ENCODE measurements at places on chromosomes 2 and 18.

DNA sequence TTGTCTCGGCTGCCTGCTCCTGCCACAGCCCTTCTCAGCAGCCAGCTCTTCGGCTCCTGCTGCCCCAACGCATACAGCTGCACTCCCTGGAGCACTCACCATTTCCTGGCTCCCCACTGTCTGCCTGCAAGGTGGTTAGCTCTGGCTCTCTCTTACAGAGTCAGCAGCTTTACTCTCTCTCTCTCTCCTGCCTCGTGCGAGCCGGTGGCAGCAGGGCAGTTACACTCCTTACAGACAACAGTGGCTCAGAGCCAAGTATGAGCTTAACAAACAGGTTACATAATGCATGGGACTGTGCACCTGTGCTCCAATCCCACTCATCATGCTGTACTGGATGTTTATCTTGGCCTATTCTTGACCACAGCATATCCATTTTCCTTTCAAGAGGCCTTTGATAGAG, 47.4 kb upstream of the DNAJC10 start:
- no peak for DNase-seq

DNA sequence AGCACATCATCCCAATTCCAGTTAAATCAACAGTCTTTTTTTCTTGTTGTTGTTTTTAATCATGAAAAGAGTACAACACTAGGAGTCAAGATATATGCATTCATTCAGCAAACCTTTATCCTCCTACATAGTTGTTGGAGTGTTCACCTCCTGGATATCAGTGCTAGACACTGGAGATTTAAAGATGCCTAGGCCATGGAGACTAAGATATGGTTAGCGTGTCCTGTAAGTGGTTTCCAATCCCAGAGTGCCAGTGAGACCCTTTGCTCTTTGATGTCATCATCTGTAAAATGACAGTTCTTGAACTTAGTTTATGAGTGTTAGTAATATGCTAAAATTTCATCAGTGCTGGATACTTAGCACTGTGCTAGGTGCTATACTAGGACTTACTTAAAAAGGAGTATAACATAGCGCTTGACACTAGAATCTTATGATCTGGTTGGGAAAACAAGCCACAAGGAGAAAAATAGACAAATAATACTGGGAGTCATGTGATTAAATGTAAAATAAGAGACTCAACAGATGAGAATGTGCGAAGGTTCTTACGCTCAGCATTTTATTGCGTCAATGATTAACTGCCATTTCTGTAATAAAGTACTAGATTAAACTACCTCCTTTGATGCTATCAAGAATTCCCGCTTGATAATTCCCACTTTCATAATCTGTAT, 31.5 kb downstream of the BABAM2 start:
- no peak for DNase-seq

DNA sequence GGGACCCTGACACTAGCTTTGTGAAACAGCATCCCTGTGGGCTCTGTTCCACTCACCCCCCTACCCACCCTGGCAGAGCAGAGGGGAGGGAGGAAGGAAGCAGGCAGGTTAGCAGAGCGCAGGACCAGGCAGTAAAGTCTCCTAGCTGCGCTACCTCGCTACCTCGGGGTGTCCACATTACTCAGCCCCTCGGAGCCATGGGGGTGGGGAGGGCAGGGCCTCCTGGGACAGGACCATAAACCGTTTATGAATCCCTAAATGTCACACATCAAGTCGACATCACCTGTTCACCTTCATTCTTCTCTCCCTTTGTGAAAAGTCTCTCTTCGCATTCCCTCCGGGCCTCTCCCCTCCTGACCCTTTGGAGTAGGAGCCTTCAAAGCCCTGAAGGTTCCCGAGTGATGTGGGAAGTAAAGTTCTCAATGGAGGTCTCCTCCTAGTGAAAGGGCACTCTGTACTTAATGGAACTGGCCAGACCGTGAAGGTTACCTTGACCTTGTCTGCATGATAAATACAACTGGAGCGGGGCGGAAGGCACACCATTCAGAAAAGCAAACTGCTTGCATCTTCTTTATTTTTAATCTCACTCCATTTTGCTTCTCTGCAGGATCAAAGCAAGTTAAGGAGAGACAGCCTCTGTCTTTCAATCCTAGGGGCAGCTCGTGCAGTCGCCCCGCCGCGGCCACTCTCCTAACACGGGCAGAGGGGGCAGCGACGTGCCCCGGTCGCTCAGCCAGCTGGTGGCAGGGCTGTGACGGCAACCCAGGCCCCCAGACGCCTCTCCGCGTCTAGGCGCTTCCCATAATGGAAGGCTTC, 23.7 kb upstream of the SMAD7 start:
- DNase-seq = no peak

DNA sequence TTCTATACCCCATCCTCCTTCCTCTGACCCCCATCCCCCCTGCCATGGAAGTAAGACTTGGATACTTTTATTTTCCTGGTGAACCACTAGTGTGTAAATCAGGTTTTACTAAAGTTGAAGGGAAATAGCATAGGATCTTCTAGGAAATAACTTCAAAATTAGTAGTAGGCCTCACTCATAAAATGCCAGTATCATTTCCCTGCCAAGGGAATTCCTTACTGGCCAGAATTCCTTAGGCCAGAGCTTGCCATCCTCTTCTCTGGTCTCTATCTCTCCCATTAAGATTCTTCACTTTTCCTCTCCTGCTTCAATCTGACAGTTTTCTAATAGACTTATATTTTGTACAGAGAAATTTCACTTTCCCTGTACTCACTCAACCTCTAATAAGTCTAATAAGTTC, 322.8 kb upstream of the TANK start:
- DNase-seq = no peak

GRCh38 chr2:45242161-45242741, 233.0 kb upstream of the SIX2 start:
- no peak for DNase-seq

GRCh38 chr2:28343184-28343942, 49.3 kb upstream of the FOSL2 start:
- DNase-seq = no peak

DNA sequence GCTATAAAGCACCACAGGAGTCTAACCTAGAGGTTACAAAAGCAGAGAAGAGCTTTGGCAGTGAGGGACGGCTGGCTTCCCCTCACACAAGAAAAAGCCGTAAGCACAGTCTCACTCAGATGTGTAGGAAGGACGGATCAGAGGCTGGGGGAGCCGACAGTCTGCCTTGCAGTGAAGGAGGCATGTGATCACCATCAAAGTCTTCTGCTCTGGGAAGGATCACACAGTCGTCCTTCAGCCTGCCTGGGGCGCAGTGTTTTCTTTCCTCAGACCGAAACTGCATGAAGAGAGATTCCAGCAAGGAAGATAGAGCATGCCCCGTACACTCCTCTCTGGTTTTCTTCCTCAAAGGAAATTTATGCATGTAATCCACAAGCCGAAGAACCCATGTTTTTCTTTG, 24.1 kb downstream of the GATA6 start:
- no peak for DNase-seq

- no peak for DNase-seq
Measured at GRCh38 chr18:23460285-23461273, 7.5 kb downstream of the RIOK3 start.

DNA sequence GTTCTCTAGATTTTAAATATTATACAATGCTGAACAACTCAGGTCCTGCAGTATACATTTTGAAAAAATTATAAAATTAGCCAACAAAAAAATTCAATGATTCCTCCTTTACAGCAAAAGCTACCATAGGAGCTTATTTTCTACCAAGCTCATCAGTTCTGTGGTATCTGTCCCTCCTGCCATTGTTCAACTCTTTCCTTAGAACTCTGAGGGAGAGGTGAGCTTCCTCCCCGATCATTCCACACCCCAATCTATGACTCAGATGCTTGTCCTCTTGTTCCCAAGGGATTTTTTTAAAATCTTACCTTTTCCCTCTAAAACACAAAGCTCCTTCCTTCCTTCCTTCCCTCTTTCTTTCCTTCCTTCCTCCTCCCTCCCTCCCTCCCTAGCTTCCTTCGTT, 13.5 kb downstream of the DPP4 start:
- no peak for DNase-seq

- no peak for DNase-seq
Measured at GRCh38 chr2:232460171-232460570, 4.2 kb downstream of the ALPI start.

DNA sequence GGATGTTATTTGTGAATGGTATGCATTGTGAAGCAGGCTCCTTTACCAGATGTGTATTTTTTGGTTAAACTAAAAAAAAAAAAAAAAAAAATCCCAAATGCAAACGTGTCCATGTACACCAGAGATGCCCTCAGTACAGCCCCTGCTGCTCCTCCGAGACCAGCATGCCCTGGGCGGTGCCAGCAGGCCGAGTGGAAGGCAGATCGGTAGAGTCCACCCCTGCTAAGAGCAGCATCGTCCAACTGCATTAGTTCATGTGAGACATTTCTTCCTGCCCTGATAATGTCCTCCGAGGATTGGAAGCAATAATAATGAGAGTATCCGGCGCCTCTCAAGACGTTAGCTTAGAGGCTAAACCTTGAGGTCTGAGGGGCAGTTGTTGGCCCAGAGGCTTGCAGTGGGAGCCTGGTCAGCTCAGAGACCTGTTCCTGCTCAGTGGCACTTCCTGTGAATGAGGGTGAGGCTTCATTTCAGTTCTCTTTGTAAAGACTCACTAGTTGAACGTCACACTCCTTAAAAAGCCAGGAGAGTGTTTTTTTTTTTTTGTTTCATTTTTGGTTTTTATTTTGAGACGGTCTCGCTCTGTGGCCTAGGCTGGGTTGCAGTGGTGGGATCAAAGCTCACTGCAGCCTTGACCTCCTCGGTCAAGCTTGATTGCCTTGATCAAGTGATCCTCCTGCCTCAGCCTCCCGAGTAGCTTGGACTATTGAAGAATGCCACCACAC, 5.6 kb downstream of the SLC66A3 start:
- no peak for DNase-seq

- DNase-seq = no peak
Measured at GRCh38 chr2:16126517-16127275, 186.3 kb downstream of the MYCN start.

GRCh38 chr2:48508461-48509124, 21.4 kb upstream of the STON1 start:
- no peak for DNase-seq

DNA sequence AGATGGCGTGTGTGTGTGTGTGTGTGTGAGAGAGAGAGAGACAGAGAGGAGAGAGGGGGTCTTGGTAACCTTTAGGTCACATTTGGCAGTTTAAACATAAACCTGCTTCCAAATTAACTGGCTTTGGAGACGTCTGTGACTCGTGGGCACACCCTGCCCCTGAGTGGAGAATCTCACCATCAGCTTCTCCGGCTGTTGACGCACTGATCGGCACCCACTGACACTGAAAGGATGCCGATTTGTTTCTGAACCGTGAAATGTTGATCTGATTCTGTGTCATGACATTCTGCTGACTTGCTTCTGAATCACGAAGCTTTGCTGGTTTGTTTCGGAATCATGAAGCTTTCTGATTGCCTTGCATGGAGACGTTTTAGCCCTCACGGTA, 114.7 kb downstream of the RTP5 start:
- no peak for DNase-seq

- DNase-seq = no peak
Measured at GRCh38 chr2:43343573-43344304, 117.3 kb upstream of the ZFP36L2 start.

DNA sequence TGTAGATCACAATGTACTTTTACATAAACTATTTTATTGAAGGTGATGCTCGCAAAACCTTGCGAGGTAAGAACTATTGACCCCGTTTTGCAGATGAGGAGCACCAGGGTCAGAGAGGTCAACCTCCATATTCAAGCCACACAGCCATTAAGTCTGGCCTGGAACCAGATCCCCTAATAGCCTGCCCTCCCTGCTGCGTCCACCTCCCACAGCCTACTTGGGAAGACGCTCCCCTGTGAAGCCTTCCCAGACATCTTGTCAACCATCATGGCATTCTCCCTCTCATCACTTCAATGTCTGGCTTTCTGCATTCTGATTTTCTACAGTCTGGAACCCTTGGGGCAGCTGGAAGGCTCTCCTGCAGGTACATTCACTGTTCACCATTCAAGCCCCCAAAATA, 101.0 kb downstream of the TTC32 start:
- DNase-seq = no peak

DNA sequence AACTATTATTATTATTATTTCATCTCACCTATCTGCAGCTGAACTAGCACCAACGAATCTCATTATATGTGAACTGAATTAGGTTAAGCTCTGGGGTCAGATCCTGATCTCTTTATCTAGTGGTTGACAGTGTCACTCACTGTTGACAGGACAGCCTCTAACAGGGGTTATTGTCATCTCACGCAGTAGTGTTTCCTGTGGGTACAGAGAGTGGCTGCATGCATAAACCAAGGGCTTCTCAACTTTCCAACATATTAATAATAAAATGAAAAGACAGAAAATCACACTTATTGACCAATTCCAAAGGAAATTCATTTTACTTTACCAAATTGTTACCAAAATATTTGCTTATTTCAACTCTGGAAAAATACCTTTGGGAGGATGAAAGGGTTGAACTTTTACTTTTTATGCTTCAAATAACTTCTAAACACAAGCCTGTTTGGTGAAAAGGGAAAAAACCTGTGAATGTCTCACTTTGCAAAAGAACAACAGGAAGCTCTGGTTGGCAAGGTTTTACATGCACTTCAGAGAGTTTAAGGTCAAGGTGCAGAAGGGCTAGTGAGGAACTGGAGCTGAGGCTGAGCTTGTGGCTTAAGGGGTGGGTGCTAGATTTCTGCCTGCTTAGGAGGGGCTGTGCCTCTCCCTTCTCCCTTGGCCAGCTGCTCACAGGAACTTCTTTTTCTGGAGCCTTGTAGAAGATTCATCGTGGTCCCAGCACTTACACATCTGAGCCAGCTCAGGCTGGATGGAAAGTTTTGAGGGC, 72.6 kb downstream of the CTAGE1 start:
- no peak for DNase-seq

- no peak for DNase-seq
Measured at GRCh38 chr2:191675807-191676721, 1.9 kb upstream of the NABP1 start.

DNA sequence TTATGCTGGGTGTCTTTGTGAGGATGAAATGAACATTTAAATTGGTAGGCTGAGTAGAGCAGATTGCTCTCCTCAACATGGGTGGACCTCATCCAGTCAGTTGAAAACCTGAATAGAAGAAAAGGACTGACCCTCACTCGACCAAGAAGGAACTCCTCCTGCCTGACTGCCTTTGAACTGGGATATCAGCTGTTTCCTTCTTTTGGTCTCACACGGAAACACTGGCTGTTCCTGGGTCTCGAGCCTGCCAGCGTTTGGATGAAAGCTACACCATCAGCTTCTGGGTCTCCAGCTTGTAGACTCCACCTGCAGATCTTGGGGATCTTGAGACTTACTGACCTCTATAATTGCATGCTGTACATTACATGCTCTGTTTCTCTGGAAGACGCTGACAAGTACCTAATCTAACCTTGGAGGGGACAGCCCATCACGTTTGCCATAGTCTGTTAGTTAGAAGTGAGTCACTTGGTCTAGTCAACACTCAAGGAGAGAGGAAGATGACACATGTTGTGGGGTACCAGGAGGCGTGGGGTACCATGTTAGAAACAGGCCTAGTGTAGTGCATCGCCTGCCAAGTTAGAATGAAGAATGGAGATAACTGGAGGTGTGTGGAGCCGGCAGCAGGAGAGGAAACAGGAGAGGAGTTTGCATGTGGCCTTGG, 267.0 kb downstream of the MREG start:
- peak; percentile 38 for DNase-seq
